ENCODE measurements at places on chromosomes 5 and 9.
A peak's percentile ranks its signal among the peaks of the same experiment; 100 is the strongest.

DNA sequence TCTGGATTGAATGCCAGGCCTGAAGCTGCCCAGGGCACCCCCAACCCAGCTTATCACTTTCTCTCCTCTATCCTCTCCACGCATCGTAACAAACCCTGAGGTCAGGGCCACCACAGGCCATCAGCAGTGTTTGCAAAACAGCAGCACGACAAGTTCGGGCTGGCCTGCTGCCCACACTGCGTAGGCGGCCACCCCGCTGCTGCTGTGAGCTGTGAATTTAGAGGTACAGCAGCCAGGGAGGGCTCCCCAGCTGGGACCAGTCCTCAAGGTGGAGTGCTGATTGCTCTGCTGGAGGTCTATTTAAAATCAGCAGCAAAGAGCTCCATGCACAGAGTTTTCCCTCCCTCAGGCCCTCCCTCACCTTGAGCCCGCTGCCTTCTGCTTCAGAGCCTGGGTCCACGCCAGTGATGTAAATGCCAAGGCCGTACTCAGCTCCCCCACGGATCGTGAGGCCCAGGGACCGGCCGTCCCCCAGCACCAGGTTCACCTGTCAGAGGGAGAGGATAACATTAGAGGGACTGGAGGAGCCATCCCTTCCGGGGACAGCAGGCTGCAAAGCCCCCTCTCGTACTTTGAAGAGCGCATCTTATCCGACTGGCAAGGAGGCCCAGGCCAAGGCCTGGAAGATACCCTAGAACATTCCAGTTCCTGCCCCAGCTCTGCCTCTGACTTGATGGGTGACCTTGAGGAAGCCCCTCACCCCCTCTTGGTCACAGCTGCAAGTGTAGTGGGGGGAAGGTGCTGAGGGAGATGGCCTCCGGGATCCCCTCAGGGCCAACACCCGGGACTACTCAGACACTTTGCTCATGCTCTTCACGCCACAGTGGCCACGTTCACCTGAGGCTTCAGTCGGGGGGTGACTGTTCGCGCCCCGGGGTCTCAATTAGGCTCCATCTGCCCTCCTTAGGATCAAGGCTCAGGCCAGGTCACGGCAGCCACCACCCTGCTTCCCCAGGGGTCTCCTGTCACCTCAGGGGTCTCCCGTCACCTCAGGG lies 39.1 kb downstream of the WHRN start:
- DNase-seq = no peak

DNA sequence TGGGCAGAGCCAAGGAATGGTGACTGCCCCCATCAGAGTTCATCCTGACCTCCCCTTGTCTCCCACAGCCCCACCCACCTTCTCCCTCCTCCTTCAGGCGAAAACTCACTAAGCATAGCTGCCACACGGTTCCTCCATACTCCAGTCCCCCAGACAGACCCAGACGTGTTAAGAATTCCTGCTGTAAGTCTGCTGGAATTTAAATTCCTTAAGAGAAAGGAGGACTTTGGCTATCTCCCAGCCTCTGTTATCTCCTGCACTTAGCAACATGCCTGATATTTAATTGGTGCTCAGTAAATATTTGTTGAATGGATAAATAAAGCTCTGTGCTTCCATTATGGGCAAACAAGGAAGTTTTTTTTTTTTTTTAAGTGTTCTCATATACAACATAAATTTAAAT lies 213.7 kb downstream of the RFK start:
- DNase-seq = peak; percentile 87

DNA sequence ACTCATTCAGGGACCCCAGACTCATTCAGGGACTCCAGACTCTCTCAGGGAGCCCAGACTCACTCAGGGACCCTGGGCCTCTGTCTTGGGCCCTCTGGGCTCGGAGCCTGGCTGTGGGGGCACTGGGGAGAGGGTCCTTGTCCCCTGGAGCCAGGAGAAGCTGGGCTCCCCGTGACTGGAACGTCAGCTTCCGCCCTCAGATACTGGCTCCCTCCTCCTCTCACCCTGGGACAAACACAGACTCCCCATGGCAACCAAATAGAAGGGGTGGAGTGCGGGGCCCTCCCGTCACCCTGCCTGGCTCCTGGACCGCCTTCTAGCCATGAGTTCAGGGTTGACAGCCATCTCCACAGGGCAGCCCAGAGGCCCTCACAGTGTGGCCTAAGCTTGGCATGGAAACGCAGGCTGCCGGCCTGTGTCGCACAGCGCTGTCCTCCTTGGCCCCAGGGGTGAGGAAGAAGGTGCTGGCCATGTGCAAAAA lies 27.6 kb downstream of the ZDHHC11B start:
- DNase-seq = no peak

- peak; percentile 96 for DNase-seq
Measured at GRCh38 chr5:154197801-154198491, 7.4 kb downstream of the GALNT10 start.

DNA sequence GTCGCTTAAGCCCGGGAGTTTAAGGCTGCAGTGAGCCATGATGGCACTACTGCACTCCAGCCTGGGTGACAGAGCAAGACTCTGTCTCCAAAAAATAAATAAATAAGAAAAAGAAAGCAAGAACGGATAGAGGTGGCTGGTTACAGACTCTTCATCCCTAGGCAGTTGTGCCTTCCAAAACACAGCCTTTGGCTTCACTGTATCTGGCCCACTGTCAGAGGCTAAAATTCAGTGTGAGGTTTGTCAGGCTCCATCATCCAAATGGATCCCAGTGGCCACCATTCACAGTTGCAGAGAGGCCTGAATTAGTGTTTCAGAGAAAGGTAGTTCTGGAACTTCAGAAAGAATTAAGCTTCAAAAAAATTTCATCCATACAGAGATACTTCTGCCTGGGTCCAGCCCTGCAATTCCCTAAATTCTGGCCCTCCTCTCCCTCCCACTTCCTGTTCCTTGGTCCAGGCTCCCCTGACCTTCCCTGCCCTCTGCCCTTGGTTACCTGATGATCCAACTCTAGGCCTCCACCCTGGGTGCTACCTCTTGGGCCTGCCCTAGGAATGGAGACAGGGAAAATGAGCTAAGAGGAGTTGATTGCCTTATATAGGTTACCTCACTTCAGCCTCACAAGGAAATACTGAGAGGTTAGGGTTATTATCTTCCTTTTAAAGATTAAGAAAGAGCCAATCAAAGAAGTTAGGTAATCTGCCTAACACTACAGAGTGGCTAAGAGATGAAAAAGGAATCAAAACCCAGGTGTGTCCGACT lies 97.2 kb upstream of the SLC44A1 start:
- DNase-seq = no peak

Data from astrocyte of the hippocampus (primary cell).